ENCODE measurements at places on chromosomes 6 and 20.

DNA sequence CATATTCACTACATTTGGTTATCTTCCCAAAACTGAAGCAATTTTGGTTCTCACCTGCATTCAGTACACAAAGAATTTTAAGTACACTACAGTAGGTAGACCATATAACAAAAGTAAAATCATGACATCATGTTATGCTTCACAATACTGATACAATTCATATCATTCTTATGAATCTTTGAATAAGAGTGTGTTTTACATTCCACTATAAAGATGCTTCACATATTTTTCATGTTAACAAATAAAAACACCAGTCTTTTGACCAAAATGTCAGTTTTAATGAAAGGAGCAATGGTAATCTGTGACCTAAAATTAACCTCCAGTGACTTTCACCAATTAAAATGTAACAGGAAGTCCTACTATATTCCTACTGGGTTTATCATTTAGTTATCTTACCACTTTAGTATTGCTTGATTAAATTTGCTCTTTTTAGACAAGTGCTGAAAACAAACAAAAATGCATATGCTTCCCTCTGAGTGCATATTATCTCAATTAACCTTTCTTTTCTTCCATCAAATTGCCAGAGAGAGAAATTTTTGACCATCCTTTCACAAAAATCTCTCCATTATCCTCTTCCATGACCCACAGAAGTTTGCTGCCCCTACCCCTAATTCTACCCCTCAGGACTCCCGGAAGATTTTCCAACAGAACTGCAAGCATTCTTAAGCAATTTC is 49.3 kb downstream of the PHIP start:
- DNase-seq = no peak

DNA sequence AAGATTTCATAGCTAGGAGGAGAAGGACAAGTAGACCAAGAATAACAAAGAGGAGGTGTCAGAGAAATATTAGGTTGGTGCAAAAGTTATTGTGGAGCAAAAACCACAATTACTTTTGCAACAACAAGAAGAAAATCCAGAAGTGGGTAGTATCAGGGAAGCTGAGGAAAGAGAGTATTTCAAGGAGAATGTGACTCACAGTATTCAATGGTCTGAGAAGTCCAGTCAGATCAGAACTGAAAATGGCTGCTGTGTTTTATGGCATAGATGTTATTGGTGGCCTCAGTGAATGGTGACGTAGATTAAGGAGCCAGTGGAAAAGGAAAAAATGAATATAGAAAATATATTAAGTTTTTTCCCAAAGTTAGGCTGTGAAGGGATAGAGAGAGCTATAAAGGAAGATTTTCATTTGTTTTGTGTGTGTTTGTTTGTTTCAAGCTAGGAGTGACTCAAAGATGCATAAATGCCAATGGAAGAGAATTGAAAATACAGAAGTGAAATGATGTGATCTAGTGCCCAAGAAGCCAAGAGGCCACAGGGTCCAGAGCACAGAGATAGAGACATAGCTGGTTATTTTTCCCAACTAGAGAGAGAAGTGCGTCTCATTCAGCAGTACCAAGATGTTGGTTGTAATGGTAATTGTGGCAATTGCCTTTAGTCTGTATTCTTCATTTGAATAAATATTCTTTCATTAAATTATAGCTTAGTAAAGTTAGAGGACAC is 112.8 kb downstream of the ADTRP start:
- DNase-seq = no peak

- no peak for DNase-seq
Observed at GRCh38 chr6:100673641-100674040, 207.5 kb downstream of the ASCC3 start.

GRCh38 chr20:44651684-44652423 is at the start of gene ADA:
TSS of gene ADA (minus strand) at chr20:44651699. CDS start at chr20:44651607, 92 bp downstream.
- DNase-seq = peak; percentile 71

DNA sequence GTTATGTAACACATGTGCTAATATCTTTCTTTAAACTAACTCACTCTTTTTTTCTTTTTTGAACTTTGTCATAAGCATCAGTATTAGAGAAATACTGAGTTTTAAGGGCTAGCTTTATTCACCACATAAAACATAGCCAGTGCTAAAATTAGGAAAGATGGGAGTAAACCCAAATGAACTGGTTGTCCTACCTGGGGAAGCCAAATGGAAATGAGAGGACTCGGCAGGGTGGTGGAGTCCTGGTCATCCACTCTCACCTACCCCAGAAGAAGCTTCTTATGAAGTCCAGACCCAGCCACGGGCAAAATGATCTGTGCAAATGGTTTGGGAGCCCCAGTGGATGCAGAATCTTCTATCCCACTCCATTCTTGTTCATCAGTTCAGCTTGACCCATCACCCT is 56.1 kb downstream of the MDGA1 start:
- no peak for DNase-seq
